ENCODE measurements at places on chromosomes 7 and 10. TPM values are rescaled to one million over a fixed set of nuclear protein-coding genes. Genes with fewer than 3 reads are reported as not detected.

The PHYHIPL gene
- polyA plus RNA-seq, result 2.1 TPM

- DNase-seq, result no peak
Observed at GRCh38 chr10:127041552-127041951, 136.3 kb downstream of the DOCK1 start.

The LIPN gene
- not detected for polyA plus RNA-seq

DNA sequence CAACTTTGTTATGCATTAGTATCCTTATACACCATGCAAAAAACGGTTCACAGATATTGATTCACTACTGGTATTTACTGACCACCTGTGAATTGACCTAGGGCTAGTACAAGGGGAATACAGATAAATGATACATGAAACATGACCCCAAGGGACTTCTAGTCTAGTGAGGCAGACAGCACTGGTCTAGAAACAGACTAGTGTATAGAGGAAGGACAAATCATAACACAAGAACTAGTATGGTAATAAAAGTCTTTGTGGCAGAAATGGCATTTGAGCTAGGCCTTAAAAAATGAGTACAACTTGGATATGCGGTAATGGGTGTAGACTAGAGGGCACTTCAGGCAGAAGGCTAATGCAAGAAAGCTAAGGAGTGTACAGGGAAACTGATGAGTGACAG lies 86.6 kb downstream of the SLC25A13 start:
- no peak for DNase-seq
